ENCODE measurements at places on chromosomes 3 and 15. TPM values are rescaled to one million over a fixed set of nuclear protein-coding genes. Genes with fewer than 3 reads are reported as not detected.

DNA sequence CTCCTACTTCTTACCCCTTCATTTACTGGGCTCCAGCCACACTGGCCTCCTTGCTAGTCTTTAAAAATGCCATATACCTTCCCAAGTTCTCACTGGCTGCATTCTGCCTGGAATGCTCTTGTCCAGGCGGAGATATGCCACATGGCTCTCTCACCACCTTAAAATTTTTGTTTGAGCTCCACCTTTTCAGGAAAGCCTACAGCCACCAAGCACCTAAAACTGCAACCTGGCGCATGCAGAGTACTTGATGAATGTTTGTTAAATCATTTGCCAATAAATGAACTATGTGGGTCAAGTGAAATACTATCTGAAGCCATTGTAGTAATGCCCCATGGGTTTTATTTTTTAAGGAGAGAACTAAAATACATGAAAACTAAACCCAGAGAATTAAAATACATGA lies 54.3 kb downstream of the GLB1 start:
- DNase-seq, result no peak

Gene IQCH
- 0.75 TPM for total RNA-seq

- no peak for DNase-seq
Measured at GRCh38 chr3:171915275-171915674, 72.1 kb downstream of the TMEM212 start.

DNA sequence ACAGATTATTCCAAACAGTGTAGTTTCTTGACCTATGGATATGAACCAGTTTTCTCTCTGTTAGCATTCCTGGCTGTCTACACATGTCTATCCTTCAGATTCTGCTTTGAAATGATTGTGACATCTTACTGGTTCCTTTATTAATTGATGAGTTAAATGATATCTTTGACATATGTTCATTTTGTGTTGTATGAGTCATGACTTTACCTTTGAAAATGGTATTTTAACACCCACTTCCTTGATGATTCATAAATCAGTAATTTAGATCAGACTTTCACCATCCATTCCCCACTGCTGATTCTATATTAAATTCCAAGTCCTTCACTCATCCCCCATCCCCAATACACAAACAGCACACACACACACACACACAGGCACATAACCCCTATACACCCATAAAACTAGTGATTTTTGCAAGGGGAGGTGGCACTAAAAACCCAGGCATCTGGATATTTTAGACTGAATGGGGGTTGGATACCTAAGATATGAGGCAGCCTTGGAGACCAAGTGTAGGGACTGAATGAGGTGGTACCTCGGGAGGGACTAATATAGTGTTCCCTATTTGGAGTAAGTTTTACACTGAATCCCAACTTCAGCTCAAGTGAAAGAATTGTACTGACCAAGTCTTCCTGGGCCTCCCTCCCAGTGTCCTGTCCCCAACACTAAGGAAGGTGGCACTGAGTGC lies 9.7 kb downstream of the CCK start:
- DNase-seq, result no peak

GRCh38 chr3:131361464-131362421 lies 19.8 kb upstream of the NUDT16 start:
- peak; percentile 26 for DNase-seq

Gene PLSCR1
- total RNA-seq, result 103 TPM

- DNase-seq, result no peak
Measured at GRCh38 chr15:75684648-75685047, 28.0 kb downstream of the CSPG4 start.

DNA sequence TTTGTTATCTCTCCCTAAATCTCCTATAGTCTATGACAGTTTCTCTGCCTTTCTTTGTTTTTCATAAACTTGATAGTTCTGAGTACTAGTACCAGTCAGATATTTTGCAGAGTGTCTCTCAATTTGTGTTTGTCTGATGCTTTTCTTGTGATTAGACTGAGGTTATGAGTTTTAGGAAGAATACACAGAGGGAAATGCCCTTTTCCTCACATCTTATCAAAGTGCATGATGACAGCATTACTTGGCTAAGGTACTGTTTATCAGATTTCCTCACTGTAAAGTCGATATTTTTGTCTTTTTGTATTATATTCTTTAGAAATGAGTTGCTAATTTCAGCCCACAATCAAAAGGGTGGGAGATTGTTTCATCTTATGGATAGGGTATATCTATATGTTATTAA lies 45.6 kb downstream of the GLCE start:
- no peak for DNase-seq

DNA sequence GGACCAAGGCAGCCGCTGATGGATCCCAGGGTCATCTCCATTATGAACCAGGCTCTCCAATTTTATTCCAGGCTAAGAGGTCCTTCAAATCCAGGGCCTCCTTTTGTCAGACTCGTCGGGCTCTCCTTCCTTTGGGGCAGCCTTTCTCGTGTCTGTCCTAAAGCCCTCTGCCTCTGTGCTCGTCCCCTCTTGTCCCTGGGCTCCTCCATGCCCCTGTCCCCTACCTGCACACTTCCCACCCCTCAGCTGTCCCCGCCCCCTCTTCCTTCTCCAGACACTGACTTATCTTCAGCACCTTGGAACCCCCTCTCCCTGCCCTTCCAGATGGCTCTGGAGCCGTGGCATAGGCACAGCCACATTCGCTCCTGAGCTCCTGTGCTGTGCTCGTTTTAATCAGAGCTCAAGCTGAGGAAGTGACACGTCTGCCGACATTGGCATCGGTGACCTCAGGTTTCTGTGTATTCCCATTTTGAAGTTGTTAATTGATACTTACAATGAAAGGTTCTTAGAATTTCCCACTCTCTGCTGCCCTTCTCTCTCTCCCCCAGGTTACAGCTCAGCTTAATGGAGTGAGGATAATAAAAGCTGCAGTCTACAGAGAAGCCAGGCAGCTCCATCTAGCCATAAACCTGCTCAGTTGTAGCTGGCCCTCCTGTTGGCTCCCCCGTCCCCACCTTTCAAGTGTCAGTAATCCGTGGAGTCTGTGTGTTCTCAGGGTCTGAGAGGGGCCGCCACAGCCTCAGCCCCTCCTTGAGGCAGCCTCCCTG lies 51.1 kb upstream of the SEC22A start:
- DNase-seq, result no peak

DNA sequence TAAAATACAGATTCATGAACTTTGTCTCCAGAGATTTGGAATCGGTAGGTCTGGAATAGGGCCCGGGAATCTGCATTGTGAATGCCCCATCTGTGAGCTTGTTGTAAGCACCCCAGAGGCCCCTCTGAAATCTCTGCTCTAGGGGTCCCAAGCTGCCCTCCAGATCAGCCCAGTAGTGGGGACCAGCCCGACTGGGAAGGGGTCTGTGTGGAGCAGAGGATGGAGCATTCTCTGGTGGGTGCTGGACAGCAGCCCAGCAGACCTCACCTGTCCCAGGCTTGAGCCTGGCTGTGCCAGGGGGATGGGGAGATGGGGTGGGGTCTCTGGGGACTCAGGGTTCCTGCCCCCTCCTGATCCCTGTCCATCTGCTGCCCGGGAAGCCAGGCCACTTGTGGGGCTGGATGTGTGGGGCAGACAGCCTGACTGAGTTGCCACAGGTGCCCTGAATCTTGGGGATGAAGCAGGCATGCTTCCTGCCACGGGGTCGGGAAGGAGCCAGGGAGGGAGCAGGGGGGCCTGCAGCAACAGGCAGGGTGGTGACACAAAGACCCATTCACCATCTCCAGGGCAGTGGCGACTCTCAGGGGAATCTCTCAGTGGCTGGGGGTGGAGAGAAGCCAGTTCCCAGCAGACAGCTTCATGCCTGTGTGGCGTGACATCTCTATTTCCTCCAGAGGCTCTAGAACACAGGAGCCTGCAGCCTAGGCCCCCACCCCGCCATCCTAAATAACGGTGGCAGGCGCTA lies 99.3 kb downstream of the WNT7A start:
- no peak for DNase-seq

- DNase-seq, result peak; percentile 12
Measured at GRCh38 chr3:43024181-43024885, 45.2 kb downstream of the GASK1A start.

DNA sequence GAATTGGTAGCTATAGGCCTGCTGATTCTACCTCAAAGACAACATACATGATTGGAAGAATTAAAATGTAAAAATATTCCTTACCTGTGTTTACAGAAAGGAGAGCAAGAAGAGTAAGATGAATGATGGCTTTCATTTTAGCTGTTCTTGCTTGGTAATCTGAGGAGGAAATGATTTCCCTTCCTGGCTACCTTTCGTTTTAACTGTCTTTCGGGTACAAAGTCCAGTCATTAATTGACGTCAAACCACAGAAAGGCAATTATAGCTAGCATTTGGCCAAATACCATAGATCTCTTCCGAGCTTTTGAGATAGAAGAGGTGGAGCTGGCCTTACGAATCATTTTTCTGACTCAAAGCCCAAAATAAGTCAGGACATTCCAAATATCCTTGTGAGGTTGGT lies at the start of gene MUC13:
Gene MUC13 (minus strand): TSS at position 175 of the 400 bp plus-strand sequence. CDS start 39 bp downstream, at position 136.
- DNase-seq, result no peak

GRCh38 chr15:87579537-87579936 lies 677.0 kb downstream of the NTRK3 start:
- no peak for DNase-seq

DNA sequence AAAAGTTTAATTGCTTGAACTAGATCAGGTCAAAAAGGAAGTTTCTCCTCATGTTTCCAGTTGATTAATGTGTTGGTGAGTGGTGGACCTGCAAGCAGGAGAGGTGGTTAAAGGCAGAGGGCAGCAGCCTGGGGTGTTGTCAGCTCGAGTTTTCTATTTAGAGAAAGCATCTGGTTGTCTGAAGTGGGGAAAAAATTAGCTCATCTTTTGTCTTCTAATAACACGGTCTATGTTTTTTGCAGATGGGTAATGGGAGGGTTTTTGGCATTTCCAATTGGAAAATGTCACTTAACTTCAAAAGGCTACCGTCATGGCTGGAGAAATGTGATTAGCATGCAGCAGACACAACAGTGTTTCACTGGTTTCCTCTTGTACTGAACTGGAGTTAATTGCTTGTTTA lies 122.6 kb downstream of the ITPR1 start:
- no peak for DNase-seq

Gene SNX33
- total RNA-seq, result 4.0 TPM

Gene ANKRD63
- not detected for total RNA-seq

Gene GREM1
- not detected for total RNA-seq

DNA sequence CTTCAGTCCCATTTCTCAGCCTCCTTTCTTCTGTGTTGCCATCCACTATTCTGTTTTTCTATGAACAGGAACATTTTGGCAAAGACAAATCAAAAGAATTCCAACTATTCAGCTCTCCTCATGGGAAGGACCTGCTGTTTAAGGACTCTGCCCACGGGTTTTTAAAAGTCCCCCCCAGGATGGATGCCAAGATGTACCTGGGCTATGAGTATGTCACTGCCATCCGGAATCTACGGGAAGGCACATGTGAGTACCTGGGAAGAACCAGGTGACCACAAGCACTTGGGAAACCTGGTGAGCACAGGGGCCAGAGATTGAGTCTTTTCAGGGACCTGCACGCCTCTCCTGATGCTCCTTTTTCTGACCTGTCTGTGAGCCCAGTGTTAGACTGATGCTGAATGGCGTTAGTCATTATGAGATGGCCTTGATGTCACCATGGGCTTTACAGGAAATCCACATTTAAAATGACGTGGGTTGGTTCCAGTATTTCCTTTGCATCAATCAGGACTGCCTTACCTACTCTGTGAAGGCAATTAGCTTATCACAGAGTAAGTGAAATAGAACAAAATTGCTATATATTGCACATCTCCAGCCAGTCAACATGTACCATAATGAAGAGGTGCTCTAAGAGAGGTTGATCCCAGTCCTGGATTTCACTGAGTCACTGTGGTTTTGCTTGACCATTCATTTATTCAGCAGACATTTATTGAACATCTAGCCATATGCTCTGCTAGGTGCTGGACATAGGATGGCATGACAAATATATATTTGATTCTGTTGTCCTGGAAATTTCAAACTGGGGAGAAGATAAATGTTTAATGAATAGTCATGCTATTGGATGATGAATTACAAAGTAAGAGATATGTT lies 11.7 kb downstream of the TF start:
- no peak for DNase-seq

Gene GMNC
- total RNA-seq, result not detected

- no peak for DNase-seq
Measured at GRCh38 chr3:46571684-46572083, 5.6 kb upstream of the LRRC2 start.

GRCh38 chr3:139286825-139287224 lies 57.0 kb upstream of the MRPS22 start:
- DNase-seq, result no peak

GRCh38 chr3:56802378-56802745 lies 613 bp upstream of the ARHGEF3 start:
- no peak for DNase-seq

GRCh38 chr15:31285772-31286261 lies 40.8 kb upstream of the KLF13 start:
- DNase-seq, result no peak

Gene SCAMP5
- 11.4 TPM for total RNA-seq

Gene SPINK8
- total RNA-seq, result not detected

GRCh38 chr3:54122324-54123002 lies at the start of gene CACNA2D3:
Gene CACNA2D3, plus strand, starts transcription at chr3:54122552.
- no peak for DNase-seq

DNA sequence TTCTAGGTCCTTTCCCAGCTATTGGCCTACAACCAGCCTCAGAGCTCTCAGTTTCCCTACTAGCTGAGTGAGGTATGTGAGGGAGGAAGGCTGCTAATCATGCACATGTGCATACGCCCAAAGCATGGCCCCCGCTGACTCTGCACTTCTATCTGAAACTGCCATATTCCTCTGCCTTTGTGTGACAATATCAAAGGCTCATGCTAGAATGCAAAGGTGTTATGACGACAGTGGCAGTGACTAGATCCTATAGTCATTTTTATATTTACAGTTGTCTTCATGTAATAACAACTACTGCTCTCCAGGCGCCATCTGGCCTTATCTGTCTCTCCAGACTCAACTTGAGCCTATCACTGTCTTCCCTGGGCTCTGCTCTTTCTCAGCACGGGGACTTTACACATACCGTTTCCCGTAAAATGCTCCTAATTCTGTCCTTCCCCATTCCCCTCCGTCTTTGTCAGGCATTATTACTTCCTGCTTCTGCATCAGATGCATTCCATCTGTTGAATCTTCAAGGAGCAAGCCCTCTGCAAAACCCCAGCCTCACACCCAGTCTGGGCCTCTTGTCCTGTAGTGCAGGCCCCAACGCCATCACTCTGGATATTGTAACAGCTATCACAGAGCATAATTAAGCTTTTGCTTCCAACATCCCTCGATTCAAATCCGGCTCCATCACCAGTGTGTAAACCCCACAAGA lies 102.5 kb downstream of the PDCD6IP start:
- DNase-seq, result no peak

Gene GOLGA6D
- total RNA-seq, result not detected
